ENCODE measurements at places on chromosomes 7 and 10.

- DNase-seq, result no peak
Measured at GRCh38 chr10:110443239-110444003, 54.3 kb upstream of the DUSP5 start.

- DNase-seq, result no peak
Measured at GRCh38 chr7:79149831-79150230, 303.6 kb downstream of the MAGI2 start.

DNA sequence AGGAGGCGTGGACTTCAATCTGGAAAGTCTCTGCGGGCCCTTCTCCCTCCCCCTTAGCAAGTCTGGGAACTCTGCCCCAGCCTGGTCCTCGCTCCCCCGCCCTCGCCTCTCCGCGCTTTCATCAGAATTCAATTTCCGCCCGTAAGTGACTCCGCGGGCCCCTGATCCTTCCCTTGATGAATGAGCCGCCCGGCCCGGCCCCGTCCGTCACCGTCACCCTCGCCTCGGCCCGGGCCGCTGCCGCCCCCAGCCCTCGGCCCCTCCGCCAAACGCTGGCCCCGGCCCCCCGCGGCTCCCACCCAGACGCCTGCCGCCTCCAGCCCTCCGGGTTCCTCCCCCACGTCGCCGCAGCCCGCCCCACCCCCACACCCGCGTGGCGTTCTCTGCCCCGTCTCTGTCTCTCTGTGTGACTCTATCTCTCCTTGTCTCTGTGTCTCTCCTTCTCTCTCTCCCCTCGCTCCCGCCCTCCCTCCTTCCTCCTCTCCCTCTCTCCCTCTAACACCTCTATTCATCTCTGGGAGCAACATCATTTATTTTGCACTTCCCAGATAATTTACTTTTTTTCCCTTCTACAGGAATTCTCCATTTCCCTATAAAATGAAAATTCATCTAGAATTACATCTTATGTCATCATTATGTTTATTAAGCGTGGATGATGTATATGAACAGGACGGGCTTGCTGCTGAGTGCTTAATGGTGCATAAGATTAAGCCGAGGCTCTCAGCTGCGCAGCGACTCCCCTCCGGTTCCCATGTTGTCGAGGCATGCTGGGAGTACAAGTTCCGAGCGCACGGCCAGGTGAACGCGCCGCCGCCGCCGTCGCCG is 91.2 kb upstream of the PAX2 start:
- DNase-seq, result no peak

DNA sequence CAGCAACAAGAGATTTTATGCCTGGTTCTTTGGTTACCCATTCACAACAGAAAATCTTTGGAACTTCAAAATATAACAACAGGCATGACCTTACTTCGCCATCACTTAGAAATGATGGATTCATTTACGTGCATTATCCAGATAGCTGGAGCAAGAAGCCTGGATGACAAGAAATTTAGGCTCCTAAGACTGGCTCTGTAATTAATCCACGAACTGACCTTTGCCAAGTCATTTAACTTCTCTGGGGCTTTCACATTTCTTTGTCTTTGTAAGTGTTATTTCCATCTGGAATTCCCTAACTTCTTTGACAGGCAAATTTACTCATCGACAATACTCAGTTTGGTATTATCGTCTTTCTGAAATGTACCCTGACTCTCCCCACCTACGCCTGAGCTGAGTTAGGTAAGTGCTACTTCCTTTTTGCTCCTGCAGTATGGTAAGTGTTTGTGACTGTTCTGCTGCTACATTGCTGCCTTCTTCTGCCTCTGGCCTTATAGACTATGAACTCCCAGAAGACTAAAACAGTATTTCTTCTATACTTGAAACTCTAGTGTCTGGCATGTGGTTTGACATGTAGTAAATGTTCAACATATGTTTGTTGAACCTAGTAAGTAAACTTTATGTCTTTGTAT is 5.5 kb upstream of the MDFIC start:
- DNase-seq, result no peak

DNA sequence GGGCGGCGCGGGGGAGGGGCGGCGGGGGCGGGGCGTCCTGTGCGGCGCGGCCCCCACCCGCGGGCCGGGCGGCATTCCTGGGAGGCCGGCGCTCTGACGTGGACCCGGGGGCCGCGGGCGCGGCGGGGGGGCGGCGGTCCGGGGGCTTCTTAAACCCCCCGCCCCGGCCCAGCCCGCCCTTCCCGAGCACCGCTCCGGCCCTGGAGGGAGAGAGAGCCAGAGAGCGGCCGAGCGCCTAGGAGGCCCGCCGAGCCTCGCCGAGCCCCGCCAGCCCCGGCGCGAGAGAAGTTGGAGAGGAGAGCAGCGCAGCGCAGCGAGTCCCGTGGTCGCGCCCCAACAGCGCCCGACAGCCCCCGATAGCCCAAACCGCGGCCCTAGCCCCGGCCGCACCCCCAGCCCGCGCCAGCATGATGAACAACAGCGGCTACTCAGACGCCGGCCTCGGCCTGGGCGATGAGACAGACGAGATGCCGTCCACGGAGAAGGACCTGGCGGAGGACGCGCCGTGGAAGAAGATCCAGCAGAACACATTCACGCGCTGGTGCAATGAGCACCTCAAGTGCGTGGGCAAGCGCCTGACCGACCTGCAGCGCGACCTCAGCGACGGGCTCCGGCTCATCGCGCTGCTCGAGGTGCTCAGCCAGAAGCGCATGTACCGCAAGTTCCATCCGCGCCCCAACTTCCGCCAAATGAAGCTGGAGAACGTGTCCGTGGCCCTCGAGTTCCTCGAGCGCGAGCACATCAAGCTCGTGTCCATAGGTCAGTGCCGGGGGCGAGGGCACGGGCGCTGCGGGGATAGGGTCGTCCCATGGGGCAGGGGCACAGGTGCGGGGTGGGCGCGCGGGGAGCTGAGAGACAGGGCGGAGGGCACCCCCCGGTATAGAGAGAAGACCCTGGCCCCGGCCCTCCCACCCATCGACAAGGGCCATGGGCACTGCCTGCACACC is at the start of gene FLNC:
Gene FLNC (plus strand): TSS at position 176 of the 947 bp plus-strand sequence. CDS start 232 bp downstream, at position 408.
- DNase-seq, result no peak

GRCh38 chr7:111883241-111883640 is 320.9 kb upstream of the IMMP2L start:
- no peak for DNase-seq

GRCh38 chr10:5434017-5434753 is 21.8 kb downstream of the NET1 start:
- no peak for DNase-seq

GRCh38 chr7:164882-165660 is 27.3 kb upstream of the FAM20C start:
- DNase-seq, result no peak

Data from kidney epithelial cell (primary cell).